Tibial nerve (tissue), 4 donors: ENCODE measurements at places on chromosomes 6 and 20. TPM values are rescaled to one million over a fixed set of nuclear protein-coding genes. Genes with fewer than 3 reads are reported as not detected.

- no peak for DNase-seq
These were observed 156.8 kb upstream of the RIN2 start for GRCh38 chr20:19601126-19601810.

DNA sequence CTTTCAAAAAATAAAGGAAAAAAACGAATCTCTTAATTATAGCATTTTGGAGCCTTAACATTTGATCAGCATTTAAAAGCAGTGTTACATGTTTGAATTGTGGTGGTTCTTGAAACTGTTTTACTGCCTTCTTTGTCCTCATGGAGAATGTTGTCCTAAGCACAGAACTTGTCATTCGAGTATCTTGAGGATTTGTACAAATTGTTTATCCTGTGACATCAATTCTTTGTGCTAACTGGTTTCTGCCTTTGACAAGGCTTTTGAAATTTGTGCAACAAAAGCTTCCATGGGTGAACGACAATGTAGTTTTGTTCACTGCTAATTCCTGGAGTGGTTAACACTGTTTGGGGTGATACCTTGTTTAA is 130.8 kb downstream of the SCAF8 start:
- no peak for DNase-seq

DNA sequence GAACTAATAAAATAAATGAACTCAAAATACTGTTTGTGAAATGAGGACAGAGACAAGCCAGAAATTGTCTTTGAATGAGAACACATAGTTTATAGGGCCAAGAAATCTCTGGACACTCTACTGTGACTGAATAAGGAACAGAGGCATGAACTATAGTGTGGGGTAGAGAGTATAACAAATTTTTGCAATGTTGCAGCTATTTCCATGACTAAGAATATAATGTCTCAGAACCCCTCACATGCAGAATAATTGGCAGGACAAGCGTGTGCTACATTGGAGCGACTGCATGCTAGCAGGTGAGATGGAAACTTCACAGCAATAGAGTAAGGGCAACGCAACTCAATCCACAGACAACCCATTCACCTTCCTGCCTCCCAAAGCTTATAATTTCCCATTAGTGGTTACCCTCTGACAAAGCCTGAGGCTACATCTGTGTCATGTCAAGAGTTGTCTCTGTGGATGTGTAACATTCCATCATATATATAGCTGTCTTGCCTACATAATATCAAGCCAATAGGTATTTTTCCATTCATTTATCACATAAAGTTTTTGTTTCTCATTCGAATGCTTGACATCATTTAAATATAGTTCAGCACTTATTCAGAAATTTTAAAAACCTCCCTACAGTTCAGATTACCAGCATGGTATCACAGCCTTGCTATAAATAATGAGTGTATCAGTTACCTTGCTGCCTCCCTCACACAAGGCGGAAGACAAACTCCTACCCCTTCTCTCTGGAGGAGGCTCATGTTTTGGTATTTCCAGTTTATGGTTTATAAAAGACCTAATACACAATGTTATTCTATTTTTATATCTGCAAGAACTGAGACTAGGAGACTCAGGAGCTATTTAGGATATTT is 47.9 kb upstream of the ECHDC1 start:
- no peak for DNase-seq

- no peak for DNase-seq
These were observed 23.7 kb downstream of the MOCS3 start for GRCh38 chr20:50982363-50982762.

- DNase-seq = no peak
These were observed 8.5 kb upstream of the SLA2 start for GRCh38 chr20:36654506-36654905.

DNA sequence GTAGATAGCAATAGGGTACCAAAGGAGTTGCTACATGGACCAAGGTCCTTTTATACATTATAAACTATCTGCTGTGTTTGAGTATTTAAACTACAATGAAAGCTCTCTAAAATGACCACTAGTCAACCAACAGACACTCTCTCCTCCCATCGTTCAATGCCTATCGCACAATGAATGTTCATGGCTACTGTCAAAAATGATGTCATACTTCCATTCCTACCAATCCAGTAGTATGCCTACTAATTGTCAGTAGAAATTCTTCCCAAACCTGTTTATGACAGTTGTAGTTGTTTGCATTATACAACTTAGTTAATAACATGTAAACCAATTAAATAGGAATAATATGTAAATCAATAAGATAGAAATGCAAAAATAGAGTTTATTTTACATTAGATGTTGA is 39.0 kb upstream of the VSX1 start:
- DNase-seq = no peak

The MATN4 gene
- total RNA-seq = not detected
